ENCODE measurements at places on chromosomes 7 and 10.

DNA sequence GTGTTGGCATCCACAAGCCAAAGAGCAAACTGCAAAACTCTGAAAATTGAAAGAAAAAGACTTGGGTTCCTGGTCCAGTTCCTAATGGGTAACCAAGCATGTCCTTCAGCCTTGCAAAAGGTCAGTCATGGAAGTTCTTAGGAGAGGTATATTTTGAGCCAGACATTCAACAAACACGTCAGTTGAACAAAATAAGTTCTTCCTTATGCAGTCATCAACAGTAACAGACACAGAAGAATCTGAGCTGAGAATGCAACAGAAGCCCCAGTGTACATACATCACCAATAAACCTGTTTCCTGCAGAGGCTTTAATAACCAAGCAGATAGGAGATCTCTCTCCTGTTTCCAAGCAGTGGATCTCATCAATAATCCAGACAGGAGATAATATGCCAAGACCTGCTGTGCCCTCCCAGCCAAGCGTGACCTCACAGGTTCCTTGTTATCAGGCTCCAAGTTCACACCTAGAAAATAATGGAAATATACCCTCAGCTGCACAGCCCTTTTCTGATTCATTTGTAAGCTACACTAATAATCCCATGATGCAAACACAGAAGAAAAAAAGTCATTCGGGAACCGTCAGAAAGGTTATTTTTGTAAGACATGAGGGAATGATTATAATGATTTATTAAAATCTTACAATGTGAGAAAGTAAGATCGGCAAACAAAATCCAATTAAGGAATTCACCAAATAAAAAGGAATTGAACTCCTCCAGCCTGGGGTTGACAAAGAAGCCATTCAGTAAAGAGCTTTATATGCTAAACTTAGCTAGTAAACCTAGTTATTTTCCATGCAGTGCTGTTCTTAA, 90.7 kb downstream of the DGKI start:
- no peak for DNase-seq

GRCh38 chr10:105023211-105024111, 382.4 kb downstream of the SORCS3 start:
- DNase-seq, result no peak

- no peak for DNase-seq
Measured at GRCh38 chr7:145633513-145633912, 483.1 kb upstream of the CNTNAP2 start.

- no peak for DNase-seq
Measured at GRCh38 chr7:143040209-143040715, 11.9 kb upstream of the OR6V1 start.

GRCh38 chr7:121384265-121384664, 11.8 kb downstream of the FAM3C start:
- no peak for DNase-seq

DNA sequence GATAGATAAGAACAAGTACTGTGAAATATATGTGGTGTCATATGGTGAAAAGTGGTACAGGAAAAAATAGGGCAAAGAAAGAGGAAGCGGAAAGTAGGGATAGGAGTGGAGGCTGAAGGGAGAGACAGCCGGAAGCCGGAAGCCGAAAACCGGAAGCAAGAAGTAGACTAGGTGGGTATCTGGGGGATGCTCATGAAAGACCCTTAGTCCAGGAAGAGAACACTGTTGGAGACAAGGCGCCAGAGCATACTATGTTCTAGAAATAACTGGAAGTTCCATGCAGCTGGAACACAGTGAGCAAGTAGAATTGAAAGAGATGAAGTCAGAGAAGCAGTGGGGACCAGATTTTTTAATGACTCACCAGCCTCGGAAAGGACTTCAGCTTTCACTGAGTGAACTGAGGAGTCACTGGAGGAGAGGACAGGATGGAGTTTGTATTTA, 22.5 kb downstream of the ST8SIA6 start:
- DNase-seq, result no peak

GRCh38 chr7:97731736-97732564, at the start of gene TAC1:
TSS of gene TAC1 (plus strand) at chr7:97732086. CDS start at chr7:97732613, 527 bp downstream.
- no peak for DNase-seq

DNA sequence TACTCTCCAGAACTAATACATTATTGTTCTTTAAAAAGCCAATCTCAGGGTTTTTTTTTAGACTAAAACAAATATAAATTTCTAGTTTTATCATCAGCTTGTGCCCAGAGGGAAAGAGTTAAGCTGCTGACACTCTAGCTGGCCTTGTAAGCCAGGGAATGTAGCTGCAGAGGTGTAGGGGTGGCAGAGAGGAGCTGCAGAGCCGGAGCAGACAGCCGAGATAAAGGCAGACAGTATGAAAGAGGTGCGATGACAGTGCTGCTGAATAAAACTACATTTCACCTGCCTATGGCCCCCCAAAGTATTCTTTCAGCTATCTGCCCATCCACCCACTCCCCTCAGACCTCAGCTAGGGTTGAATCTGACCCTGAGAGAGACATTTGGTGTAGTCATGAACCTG, 653.7 kb upstream of the ZWINT start:
- no peak for DNase-seq

DNA sequence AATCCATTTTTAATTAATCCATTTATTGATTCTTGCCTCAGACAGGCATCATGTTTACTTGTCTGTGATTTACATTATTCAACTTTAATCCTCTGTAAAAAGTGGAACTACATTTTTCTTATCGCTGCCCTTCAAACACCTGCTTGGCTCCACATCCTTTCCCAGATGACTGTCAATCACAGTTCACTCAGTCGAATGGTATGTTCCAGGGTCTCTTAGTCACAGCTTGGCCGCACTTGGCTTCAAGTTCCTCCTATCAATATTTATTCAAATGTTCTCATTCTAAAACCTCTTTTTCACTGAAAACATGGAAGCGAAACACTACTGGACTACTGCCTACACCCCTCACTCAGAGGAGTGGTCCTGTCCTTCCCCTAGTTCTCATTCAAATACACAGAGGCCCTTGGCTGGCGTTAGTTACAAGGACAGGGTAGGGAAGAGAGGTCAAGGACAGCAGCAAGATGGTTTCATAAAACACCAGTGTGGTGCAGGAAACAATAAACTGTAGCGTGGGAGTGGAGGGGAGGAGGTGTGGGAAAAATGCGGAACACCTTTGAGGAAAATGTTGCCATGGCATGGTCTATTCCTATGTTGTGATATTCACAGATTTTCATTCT, 143.2 kb downstream of the USP6NL start:
- no peak for DNase-seq

GRCh38 chr7:77288676-77289320, 89.2 kb upstream of the FGL2 start:
- no peak for DNase-seq

- DNase-seq, result no peak
Measured at GRCh38 chr10:121914661-121915060, 13.2 kb downstream of the ATE1 start.

GRCh38 chr10:52571516-52572182, 200.9 kb downstream of the MBL2 start:
- DNase-seq, result no peak

DNA sequence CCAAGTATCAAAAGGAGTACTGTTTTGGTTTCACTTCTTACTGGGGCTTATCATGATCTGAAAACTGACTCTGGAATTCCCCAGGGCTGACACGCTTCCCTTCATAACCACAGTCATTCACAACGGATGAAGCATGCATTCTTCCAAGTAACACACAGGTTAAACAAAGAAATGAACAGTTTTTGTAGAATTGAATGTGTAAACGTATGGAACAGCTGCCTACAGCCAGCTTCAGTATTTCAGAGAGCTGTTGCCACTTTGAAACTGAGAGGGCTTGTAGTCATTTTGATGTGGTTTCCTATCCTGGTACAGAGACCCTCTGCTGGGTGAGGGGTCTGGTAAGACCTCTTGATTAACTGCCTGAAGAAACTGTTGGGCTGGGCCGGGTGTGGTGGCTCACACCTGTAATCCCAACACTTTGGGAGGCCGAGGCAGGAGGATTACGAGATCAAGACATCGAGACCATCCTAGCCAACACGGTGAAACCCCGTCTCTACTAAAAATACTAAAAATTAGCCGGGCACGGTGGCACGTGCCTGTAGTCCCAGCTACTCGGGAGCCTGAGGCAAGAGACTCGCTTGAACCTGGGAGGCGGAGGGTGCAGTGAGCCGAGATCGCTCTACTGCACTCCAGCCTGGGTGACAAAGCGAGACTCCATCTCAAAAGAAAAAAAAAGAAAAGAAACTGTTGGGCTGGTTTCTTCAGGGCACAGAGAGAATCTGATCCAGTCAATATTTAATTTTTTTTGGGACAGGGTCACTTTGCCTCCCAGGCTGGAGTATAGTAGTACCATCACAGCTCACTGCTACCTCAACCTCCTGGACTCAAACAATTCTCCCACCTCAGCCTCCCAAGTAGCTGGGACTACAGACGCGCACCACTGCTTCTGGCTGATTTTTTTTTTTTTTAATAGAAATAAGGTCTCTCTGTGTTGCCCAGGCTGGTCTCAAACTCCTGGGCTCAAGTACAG, 4.7 kb downstream of the NFE2L3 start:
- no peak for DNase-seq

DNA sequence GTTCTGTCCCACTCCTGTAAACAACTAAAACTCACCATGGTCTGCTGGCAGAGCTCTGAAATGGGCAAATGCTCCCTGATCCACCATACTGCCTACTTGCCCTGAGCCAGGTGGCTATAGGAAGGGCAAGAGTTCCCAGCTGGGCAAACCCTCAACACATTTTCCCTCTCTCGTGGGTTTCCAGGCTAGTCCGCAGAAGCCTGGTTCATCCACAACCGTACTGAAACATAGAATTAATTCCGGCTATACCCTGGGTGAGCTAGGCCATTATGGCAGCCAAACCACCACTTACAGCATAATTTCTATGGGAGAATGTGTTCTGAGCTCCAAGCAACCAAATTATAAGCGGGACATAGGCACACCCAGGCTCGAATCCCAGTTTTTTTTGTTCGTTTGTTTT, 20.1 kb upstream of the DDIT4 start:
- DNase-seq, result no peak

GRCh38 chr10:87918254-87918859, 54.9 kb downstream of the PTEN start:
- no peak for DNase-seq

GRCh38 chr10:89975771-89976170, 274.4 kb downstream of the KIF20B start:
- no peak for DNase-seq

DNA sequence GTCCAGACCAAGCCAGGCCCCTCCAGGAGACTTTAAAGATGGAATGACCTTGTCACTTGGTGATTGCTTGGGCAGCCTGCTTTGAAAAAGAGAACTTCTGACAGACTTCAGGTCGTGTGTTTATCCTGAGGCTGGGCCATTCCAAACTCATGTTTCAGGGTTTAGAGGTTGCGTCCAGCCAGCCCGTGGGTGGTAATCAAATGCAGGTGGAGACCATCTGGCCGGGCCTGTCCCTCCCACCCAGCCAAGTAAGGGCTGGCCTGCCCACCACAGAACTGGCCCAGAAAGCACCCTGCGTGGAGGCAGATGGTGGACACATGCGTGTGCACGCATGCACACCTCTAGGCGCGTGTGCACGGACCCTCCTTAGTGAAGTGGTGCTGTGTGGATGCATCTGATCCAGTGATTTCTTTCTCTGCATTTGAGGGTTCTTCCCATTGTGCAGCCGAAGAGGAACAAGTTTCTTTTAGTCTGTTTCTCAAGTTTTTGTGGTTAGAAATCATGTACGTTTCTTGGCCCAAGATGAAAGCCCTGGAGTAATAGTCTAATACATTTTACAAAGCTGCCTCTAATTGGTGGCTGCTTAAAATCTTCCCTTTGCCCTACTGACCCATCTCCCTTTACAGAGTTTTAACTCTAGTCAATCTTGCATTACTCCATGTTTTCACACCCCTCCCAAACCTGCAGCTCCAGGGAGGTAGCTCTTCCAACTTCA, 43.0 kb downstream of the SUFU start:
- DNase-seq, result no peak

DNA sequence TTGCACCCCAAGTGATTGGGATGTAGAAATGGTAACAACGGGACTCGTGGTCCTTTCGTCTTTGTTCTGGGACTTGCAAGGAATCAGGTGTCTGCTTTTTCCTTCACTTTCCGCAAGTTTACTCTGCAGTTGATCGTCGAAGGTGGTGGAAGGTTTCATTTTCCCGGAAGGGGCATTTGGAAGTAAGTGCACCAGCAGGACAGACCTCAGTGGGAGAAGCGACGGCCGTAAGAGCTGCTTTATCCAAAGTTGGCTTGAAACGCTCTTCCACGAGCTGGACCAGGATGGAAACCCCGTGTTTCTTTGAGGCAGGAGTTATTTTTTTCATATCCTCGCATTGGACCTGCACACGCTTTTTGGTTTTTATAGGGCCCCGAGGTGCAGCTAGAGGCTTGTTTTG, 1.2 kb downstream of the BRI3 start:
- no peak for DNase-seq

GRCh38 chr7:36202398-36202797, 49.3 kb downstream of the EEPD1 start:
- no peak for DNase-seq

GRCh38 chr10:93503075-93503474, 6.7 kb downstream of the CEP55 start:
- DNase-seq, result no peak

DNA sequence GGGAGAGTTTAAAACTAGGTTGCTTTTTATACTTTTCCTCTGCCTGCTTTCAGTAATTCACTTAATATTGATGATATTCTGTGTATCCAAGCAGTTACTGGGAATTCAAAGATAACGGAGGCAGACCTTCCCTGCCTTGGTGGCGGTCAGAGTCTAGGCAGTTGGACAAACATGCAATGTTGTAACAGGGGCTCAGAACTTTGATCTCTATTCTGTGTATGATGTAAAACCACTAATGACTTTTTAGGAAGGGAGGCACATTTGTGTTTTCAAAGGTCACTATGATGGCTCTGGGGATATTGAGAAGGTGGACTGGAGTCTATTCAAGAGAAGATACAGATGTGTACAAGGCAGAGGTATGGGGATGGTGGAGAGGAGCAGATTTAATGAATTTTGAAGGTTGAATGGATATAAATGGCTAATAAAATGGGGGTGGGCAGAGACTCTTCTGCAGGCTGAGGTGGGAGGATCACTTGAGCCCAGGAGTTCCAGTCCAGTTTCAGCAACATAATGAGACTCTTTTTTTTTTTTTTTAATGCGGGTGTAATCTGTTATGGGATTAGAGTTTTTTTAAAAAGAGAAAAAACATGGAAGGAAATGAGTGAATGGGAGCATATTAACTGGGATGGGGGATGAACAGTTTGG, 5.7 kb upstream of the PON2 start:
- DNase-seq, result no peak

GRCh38 chr7:40570223-40570622, 435.4 kb downstream of the SUGCT start:
- DNase-seq, result no peak

- DNase-seq, result no peak
Measured at GRCh38 chr10:13263591-13263990, 29.4 kb upstream of the UCMA start.

- peak; percentile 60 for DNase-seq
Measured at GRCh38 chr10:123858077-123858681, 33.4 kb downstream of the CPXM2 start.

- DNase-seq, result no peak
Measured at GRCh38 chr10:62545160-62546066, 171.2 kb downstream of the ZNF365 start.

- no peak for DNase-seq
Measured at GRCh38 chr10:120483651-120484301, 26.7 kb downstream of the PLPP4 start.

Data from left forelimb (tissue), 1 donor.